ENCODE measurements at places on chromosomes 11 and 22.
A peak's percentile ranks its signal among the peaks of the same experiment; 100 is the strongest.

- no peak for DNase-seq
These were observed 1074.9 kb downstream of the FAM181B start for GRCh38 chr11:81658722-81659121.

- peak; percentile 49 for DNase-seq
These were observed at the start of gene TRIM22 for GRCh38 chr11:5689551-5689983. Gene TRIM22, plus strand, starts transcription at chr11:5689790. Its CDS starts 6,443 bp downstream, at chr11:5696233.

GRCh38 chr22:46619830-46620501, at the start of gene GRAMD4:
Gene GRAMD4, plus strand, starts transcription at chr22:46620386. Its CDS starts 6,414 bp downstream, at chr22:46626800.
- DNase-seq = no peak

DNA sequence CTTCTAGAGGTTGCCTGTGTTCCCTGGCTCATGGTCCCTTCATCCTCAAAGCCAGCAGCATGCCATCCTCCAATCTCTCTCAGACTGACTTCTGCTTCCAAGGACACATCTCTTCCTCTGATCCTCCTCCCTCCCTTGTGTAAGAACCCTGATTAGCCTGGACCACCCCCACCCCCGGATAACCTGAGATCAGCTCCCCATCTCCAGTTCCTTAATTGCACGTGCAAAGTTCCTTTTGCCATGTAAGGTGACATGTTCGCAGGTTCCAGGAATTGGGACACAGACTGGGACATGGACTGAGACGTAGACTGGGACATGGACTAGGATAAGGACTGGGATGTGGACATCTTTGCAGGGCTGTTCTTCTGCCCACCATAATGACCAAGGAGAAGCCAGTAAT, 925.3 kb downstream of the TBC1D22A start:
- no peak for DNase-seq

DNA sequence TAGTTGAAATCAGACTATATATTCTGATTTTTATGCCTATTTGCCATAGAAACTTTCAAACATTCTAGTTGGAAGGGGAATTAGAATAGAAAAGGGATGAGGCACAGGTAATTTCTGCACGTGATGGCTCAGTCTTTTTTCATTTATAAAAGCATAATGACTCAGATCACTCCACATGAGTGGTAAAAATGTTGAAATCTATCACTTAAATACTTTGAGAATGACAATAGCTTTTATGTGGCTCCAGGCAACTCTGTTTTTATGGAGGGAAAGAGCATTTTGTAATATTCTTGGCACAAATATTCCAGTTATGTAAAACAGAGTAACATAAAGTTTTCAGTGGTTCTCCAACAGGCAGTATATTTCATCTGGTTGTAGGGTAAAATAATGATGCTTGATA, 5.9 kb upstream of the MMP3 start:
- DNase-seq = no peak

DNA sequence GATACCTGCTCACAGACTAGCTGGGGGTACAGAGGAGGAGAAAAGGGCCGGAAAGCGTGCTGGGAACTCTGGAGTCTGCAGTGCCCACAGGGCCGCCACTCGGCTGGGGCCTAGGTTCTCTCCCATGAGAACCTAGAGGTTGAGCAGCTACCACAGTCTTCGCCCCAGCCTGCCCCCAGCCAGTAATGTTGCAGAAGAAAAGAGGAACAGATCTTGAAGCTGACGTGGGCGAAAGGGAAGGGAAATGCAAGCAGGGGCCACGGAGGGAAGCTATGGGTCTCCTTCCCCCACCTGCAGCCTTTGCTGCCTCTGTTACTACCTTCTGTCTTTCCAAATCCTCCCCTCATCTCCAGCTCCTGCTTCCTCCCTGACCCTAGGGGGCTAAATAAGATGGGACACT, 28.8 kb upstream of the P2RY2 start:
- DNase-seq = no peak

DNA sequence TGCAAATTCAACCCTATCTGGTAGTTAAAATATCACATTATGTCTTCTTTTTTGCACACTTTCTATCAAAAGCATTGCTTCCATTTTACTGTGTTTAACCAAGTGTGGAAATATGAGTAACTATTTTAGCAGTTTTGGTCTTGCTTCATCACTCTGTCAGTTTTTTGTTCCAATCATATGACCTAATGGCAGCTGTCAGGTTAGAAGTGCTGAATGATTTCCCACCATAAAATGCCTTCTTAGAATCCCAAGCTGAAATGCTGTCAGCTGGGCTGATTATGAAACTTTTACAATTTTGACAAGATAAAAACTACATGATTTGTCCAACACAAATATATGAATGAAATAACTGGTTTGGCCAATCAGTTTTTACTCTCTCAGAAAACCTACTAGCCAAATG, 1654.6 kb upstream of the RAG2 start:
- DNase-seq = no peak

DNA sequence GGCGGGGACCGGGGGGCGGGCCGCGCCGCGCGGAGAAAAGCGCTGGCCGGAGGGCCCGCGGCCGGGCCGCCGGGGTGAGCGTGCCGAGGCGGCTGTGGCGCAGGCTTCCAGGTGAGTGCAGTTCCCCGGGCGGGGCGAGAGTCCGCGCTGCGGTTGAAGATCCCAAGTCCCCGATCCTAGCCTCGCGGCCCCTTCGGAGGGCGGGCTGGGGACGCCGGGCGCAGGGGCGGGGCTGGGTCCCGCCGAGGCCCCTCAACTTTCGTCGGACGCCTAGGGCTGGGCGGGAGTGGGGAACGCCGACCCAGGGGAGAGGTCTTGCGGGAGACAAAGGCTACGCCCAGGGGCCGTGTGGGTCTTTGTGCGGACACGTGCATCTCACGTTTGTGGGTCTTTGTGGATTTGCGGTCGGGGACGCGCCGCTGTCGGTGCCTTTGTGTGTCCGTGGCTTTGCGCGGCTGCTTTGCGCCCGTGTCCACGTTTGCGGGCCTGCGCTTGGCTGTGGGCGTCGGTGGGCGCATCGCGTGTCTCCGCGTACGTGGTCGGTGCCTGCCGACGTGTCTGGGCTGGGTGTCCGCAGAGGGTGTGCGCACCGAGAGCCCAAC, at the start of gene TSKU:
TSKU (plus strand) TSS at position 63 of the 602 bp plus-strand sequence. CDS start 12,261 bp downstream, outside the sequence.
- DNase-seq = no peak

DNA sequence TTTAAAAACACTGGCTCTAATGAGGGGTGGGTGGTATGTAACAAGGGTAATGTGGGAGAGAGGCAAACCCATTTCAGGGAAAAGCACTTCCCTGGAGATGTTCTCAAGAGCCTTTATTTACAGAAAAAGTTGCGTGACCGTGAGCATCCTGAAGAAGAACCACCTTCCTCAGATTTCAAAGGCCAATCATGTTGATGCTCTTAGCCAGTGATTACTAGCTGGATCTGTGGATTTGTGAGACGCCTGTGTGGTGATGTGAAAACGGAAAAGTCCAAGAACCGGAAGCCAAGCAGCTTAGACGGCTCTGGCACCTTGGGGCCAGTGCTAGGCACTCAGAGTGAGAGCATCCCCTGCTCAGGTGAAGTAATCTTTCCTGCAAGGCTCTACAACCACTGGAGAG, 12.6 kb upstream of the UBASH3B start:
- DNase-seq = no peak

GRCh38 chr11:32187111-32187510, 96.2 kb downstream of the RCN1 start:
- no peak for DNase-seq

DNA sequence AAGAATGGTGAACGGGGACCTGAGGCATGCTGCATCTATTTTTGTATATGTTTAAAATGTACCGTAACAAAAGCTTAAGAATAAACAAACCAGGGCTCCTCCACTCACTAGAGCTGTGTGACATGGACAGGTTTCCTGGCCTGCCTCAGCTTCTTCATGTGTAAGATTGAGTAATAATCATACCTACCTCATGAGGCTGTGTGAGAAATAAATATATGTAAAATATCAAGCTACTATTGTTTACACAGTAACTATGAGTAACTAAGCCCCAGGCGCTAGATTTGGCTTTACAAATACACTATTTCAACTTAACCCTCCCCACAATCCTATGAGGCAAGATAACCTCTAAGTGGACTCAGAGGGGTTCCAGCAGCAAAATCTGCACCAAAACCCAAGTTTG, 66.4 kb downstream of the SMCO4 start:
- no peak for DNase-seq

GRCh38 chr22:46263216-46263590, at the start of gene PKDREJ:
Gene PKDREJ, minus strand, starts transcription at chr22:46263343. Its CDS starts 21 bp downstream, at chr22:46263322.
- no peak for DNase-seq

- DNase-seq = peak; percentile 6
These were observed 19.7 kb upstream of the MUC5AC start for GRCh38 chr11:1138097-1138496.

DNA sequence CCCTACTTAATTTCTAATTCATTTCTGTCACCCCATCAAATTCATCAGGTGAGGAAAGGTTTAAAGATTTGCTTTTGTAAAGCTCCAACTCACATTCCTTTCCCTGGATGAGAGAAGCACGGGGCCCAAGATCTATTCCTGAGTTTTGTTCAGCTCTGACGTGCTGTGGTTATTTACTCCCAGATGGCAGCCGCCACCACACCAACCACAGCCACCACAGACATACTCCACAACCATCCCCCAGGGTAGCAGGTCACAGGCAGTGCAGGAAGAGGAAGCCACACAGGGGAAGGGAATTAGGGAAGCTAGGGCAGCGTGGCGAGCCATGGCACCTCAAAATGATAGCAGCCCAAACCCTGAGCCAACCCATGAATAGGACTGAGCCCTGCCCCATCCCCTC, 63.5 kb upstream of the CSNK2A3 start:
- no peak for DNase-seq

DNA sequence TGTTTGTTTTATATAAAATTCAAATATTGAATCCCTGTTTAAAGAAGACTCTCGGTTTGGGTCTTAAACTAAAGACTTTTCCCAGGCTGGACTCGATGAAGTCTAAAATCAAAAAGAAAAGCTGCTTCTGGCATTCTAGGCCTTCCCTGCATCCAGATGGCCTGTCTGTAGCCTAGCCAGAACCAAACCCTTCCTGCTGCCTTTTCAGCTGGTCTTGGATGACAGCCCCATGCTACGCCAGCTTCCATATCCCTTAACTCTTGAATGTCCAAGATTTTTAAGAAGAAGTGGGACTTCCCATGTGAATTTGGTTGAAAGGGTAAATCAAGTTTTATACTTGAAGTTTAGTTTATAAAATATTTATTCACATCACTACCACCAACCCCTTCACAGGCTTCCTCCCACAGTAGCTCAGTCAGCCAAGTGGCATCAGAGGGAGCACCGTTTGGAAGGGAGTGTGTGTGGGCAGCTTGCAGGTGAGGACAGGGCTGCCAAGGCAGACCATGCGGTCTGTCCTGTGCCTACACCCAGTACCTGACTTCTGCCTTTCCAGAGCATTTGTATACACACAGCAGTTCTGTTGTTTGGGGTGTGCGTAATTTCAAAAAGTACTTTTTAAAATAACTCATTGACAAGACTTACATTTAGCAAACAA, 18.2 kb upstream of the PSMA1 start:
- no peak for DNase-seq

DNA sequence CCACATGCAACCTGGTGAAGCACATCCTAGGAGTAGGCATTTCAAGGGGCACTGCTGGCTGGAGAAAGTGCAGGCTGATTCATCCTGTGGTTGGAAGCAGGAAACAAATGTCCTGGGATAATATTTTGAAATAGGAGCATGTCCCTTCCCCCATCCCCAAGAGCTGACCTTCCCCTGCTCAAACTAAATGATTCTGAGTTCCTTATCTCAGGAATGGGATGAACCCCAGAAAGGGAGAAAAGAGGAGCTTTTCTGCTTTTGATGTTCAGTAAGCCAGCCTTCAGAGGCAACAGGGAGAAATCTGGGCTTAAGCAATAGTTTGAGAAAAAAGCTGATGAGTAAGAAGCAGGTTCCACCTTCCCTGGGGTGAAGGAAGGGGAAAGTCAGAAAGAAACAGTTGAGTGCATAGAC, 19.5 kb upstream of the SPON1 start:
- DNase-seq = no peak

DNA sequence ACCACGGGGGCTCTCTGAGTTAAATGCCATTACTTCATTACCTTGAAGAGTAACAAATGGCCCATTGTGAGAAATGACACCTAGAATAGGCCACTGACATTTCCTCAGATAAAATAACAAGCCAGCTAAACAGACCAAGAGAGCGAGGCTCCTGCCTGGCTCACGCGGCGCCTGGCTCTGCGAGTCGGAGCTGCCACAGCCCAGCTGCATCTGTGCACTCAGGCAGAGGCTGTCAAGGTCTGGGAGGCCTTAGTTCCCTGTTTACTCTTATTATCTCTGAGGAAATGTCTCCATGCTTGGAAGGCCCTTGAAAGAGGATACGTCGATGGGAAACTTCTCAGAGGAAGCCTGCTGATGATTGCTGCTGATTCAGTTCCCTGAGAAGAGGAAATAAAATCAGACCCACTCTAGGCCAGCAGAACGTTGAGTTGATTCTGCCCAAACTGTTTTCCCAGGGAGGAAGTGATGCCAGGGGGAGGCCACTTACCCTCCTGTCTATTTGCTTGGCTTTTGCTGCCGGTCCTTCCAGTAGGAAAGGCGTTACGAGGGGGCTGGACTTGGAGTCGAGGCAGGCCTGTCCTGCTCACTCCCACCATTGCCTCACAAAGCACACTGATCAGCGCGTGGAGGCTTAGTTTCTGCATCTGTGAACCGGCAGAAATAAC, 208.8 kb downstream of the TBC1D22A start:
- DNase-seq = no peak

- no peak for DNase-seq
These were observed 10.8 kb upstream of the MSANTD4 start for GRCh38 chr11:106032861-106033260.

DNA sequence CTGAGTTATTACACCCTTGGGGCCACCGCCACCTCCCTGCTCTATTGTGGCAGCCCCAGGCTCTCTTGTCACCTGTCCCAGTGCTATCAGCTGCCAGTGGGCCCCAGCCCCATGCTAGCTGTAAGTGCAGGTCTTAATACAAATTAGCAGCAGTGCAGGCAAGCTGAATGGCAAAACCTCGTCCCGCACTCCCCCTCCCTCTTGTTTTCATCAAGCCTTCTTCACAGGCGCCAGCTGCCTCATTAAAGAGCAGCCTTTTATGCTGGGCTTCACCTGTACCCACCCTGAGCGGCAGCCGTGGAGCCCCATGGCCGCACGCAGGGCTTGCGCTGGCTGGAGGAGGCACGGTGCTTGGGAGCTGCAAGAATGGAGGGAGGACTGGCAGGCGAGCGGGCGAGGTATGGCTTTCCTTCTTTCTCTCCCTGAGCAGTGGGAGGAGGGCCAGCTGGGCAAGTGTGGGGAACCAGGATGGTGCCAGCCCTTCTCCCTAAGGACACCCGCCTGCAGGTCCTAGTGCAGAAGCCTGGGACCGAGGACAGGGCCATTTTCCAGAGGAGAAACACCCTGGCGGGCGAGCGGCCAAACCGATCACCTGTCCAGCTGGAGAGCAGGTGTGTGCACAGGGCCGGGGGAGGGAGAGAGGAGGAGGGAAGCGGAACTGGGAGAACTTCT, 70.7 kb downstream of the FLI1 start:
- no peak for DNase-seq

DNA sequence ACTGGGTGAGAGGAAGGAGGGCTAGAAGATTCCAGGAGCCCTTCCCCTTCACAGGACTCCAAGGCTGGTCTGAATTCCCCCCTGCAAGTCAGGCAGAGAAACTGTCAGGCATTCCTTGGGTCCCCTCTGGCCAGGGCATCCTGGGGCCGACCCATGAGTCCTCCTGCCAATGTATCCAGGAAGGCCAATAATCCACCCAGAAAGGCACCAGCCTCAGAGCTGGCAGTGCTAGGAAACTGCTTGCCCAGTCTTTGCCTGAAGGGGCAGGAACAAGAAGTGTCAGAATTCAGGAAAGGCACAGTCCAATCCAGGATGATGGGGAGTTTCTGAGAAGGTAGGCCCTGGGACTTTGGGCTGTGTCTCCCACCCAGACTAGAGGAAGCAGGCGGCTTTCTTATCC, 41.0 kb downstream of the BUD13 start:
- DNase-seq = no peak

All from activated CD4-positive, alpha-beta T cell treated with anti-CD3 and anti-CD28 coated beads for 1 hour (primary cell).